ENCODE measurements at places on chromosomes 5 and 9.

DNA sequence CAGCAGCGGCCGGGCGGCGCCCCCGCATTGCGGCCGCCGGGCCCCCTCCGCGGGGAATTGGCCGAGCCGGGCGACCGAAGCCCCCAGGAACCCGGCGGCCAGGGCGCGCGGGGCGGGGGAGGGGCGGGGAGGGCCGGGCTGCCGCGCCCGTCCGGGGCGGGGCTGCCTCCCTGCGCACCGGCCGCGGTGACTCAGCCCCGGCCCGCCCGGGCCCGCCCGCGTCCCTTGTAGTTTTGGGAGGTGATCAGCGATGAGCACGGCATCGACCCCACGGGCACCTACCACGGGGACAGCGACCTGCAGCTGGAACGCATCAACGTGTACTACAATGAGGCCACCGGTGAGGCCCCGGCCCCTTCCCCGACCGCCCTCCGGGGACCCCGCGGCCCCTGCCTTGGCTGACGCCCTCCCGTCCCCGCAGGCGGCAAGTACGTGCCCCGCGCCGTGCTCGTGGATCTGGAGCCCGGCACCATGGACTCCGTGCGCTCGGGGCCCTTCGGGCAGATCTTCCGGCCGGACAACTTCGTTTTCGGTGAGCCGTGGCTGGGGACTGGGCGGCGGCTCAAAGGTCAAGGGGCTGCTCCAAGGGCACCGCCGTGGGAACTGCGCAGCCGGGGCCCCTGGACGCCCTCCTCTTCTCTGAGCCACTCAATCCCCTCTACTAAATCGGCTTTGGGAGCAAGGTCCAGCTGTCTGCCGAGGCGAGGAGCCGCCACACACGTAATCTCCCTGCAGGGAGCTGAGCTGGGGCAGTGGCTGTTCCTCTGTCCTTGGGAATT lies 592 bp downstream of the TUBB4B start:
- peak; percentile 73 for DNase-seq

DNA sequence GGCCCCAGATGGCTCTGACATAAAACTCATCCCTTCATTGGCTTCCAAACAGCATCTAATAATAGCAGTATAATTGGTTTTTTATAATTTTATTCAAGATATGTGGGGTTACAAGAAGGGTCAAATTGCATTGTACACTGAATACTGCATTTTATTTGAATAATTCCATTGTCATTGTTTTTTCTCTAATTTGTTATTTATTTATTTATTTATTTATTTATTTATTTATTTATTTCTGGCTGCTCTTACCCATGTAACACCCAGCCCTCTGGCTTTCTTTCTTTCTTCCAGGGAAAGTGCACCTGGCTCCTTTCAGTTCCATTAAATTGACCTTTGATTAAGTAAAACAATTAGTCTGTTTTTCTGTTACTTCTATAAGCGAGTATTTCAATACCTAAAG lies 210.1 kb downstream of the CDH9 start:
- no peak for DNase-seq

- DNase-seq = peak; percentile 100
Measured at GRCh38 chr9:35603986-35604577, 980 bp upstream of the TESK1 start.

DNA sequence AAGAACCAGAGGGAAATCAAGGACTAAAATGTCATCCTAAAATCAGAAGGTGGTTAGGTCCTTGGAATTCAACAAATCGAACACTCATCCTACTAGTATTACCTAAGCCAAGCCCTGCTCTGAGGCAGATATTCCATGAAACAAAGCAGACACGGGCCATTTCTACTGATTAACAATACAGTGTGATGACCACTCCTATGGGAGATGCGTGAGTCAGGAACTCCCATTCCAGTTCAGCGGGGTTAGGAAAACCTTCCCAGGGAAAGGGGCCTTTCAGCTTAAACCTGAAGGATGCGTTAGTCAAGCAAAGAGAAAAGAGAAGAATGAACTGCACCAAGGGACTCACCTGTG lies 117.8 kb upstream of the LHFPL2 start:
- DNase-seq = no peak

GRCh38 chr5:66527478-66528035 lies 68.6 kb upstream of the MAST4 start:
- DNase-seq = no peak

GRCh38 chr9:36878986-36879982 lies 154.8 kb downstream of the PAX5 start:
- no peak for DNase-seq

- no peak for DNase-seq
Measured at GRCh38 chr9:92590377-92590776, 54.6 kb upstream of the ECM2 start.

- no peak for DNase-seq
Measured at GRCh38 chr5:88675168-88675707, 207.7 kb downstream of the MEF2C start.

DNA sequence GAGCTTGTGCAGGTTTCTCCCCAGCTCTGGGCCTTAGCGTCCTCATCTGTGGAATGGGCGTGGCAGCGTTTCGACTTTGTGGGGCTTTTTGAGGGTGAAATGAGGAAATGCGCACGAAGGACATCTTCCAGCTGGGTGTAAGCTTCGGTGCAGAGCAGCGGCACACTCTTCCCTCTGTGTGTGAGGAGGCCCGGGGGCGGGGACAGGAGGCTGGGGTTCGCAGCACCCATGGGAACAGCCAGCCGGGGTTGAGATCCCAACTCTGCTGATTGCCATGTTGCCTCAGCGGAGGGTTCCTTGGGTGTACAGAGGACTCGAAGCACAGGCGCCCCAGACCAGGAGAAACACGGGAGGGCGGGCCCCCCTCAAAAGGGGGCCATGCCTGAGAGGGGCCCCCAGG lies 265.6 kb downstream of the NSG2 start:
- DNase-seq = no peak

- no peak for DNase-seq
Measured at GRCh38 chr9:92882276-92882675, 4.4 kb upstream of the ZNF484 start.

DNA sequence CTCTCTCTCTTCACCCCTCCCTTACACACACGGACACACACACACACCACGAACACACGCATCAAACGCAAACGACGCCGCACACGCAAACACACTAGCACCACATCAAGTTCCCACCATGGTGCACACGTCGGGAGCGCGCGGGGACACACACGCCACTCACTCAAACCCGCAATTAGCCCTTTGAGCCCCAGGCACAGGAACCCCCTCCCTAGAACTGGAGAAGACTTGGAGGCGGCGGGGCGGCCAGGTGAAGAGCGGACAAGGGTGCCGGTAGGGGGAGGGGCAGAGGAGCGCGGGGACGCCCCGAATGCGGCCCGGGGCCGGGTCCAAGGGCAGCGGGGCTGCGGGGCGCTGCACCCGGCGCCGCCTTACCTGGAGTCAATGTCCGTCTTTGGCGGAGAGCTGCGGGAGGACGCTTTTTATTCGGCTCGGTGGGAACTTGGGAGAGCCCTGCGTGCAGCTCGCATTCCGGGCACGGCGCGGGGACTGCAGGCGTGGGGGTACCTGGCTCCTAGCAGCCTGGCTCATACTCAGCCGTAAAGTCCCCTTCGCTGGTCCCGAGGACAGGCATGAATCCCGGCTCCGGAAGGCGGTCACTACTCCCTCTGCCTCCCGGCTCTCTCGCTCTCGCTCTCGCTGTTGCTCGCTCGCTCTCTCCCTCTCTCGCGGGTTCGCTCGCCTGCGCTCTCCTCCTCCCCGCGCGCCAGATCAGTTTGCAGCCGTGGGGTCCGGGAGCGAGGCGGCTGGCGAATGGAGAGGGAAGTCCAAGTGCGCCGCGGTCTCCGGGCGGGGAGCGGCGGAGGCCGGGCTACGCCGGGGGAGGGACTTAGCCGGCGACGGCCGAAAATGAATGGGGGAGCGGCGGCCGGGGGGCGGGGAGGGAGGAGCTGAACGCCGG lies at the start of gene BRINP1:
Gene BRINP1, minus strand, starts transcription at position 755 of the 901 bp plus-strand sequence. CDS start 56,080 bp downstream, outside the sequence.
- no peak for DNase-seq

DNA sequence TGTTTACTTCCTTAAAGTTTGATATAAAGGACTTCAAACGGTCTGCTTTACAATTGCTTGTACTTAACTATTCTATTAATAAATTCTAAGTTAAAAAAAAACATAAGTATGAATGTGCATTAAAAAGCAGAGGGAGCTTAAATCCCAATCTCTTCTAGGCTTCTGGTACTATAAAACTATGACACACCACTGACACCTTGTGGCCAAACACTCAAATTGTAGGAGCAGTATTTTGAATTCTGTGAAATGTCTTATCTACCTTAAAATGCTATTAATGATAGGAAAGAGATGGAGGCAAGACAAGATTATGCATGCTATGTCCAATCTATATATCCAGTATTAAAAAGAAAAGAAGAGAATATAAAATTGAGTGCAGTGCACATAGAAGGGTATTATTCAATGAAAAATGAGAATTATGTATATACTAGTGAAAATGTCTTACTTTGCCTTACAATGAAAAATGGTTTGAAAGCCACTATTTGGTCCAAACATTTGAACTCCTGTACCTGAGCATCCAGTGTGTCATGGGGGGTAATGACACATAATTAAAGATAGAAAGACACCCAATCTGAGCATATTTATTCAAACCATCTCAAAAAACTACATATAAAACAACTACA lies 87.6 kb downstream of the ERP44 start:
- peak; percentile 55 for DNase-seq

DNA sequence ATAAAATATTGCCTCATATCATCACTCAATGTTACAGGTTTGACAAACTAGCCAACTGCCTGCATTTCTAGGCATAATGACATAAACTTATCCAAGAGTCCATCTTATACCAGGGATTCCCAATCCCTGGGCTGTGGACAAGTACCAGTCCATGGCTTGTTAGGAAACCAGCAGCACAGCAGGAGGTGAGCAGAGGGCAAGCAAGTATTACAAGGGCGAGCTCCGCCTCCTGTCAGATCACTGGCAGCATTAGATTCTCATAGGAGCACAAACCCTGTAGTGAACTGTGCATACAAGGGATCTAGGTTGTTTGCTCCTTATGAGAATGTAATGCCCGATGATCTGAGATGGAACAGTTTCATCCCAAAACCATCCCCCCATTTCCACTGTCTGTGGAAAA lies 144.9 kb downstream of the PRKACG start:
- DNase-seq = no peak

GRCh38 chr5:176822041-176822792 lies 11.9 kb downstream of the UNC5A start:
- no peak for DNase-seq

DNA sequence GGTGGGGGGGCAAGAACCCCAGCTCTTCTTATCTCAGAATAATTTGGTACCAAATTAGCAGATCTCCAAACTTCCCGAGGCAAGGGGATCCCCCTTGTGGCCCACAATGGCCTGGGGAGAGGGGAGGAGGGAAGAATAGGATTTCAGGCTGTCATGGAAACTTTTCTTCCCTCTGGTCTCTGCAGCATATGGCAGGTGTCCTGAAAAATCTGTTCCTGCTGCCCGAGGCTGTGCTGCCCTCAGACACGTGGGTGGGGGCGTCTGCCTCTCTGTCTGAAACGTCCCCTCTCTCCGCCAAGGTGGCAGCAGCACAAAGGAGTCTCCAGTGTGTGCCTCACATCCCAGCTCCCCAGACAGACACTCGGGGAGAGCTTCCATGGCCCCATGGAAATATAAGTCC lies 34.0 kb downstream of the CCNJL start:
- DNase-seq = no peak
